Glutamatergic neuron (in vitro differentiated cells): ENCODE measurements at places on chromosomes 12 and 14.

GRCh38 chr14:95763875-95764274, 50.0 kb upstream of the TCL1A start:
- no peaks in the 10 kb centered on the region for H3K36me3 ChIP-seq
- H3K4me1 ChIP-seq, result no peaks in the 10 kb centered on the region

DNA sequence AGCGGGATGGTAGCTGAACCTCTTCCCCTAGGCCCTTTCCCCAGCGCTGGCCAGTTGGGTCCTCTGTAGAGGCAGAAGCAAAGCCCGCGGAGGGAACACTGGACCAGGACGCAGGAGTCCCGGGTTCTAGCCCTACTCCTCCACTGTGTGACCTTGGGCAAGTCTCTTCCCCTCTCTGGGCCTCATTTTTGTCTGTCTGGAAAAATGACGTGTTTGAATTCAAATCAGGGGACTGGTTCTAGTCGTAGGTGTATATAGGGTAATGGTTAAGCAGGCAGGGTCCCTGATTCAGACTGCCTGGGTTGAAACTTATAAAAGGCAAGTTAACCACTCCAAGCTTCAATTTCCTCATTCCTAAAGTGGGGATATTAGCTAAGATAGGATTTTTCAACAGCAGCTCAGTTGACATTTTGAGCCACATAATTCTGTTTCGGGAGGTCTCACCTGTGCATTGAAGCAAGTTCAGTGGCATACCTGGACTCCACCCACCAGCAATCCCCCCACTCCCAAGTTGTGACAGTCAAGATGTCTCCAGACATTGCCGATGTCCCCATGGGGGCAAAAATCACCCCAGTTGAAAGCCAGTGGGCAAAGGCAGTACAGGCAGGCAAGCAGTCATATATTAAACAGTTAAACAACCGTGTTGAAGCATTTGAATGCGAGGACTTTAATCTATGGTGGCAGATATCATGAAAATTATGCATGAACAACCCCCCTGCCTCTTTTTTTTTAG, 899 bp downstream of the TPCN1 start:
- peaks cover 5% of the 10 kb centered on the region for H3K4me1 ChIP-seq
- peak; percentile 24 for DNase-seq
- no peaks in the 10 kb centered on the region for H3K27me3 ChIP-seq
- peak overlapping the region; percentile 90 for H3K4me3 ChIP-seq

DNA sequence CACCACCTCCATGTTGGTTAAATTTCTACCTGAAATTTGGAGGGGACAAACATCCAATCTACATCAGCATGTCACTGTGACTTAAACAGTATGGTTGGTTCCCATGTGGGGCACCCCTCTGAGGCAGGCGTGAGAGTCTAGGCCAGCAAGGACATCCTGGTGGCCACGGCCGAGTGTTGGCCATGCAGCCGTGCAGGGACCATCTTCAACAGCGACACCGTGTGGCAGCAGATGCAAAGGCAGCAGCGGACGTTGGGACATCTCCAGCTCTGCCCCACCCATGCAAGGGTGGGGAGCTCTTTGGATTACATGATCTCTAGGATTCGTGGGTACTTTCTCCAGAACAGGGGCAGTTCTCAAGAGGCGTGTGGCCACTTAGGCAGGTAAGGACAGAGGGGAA, 49.8 kb downstream of the NOC4L start:
- no peak overlapping the region for H3K4me3 ChIP-seq
- H3K36me3 ChIP-seq, result peaks cover 4% of the 10 kb centered on the region
- no peaks in the 10 kb centered on the region for H3K4me1 ChIP-seq
- peaks cover 4% of the 10 kb centered on the region for H3K27me3 ChIP-seq
- H3K27ac ChIP-seq, result no peak overlapping the region

DNA sequence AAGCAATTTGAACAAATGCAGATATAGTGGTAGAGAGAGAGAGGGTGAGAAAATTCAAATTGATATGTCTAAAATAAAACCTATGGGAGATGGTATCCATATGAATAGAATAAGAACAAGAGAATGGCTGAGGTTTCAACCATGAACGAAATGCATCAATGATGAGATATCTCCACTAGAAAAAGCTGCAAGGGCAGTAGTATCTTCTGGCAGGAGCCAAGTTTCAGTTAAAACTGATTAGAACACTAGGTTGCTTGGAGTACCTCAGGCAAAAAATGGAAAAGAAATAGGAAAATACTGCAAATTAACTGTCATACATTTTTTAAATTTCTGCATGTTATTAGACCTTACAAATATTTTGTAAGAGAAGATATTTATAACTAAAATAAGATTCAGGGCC, 151.3 kb downstream of the ANKS1B start:
- no peaks in the 10 kb centered on the region for H3K36me3 ChIP-seq
- H3K27me3 ChIP-seq, result no peaks in the 10 kb centered on the region
- no peak for DNase-seq

GRCh38 chr12:67634303-67634761, 14.2 kb upstream of the DYRK2 start:
- no peak overlapping the region for H3K4me3 ChIP-seq
- DNase-seq, result no peak
- no peaks in the 10 kb centered on the region for H3K27me3 ChIP-seq
- no peaks in the 10 kb centered on the region for H3K4me1 ChIP-seq
- H3K27ac ChIP-seq, result no peak overlapping the region
- H3K36me3 ChIP-seq, result no peaks in the 10 kb centered on the region

DNA sequence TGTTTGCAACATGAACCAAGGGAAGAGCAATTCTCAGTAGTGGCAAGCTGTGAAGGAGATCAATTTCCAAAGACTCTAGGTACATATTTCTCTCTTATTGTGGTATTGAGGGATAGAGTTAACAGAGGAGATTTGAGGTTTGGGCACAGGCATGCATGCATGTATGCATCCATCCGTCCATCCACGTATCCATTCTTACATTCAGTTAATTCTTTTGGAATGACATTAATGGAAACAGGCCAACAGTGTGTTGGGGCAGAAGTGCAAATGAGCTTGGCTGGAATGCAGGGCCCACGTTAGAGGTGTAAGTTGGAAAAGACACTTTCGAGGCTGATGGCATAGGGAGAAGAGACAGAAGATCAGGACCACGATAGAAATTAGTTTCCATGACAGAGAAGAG, 216.9 kb upstream of the PELI2 start:
- H3K27me3 ChIP-seq, result no peaks in the 10 kb centered on the region
- DNase-seq, result no peak
- H3K4me1 ChIP-seq, result no peaks in the 10 kb centered on the region
- no peak overlapping the region for H3K4me3 ChIP-seq
- H3K27ac ChIP-seq, result no peak overlapping the region

DNA sequence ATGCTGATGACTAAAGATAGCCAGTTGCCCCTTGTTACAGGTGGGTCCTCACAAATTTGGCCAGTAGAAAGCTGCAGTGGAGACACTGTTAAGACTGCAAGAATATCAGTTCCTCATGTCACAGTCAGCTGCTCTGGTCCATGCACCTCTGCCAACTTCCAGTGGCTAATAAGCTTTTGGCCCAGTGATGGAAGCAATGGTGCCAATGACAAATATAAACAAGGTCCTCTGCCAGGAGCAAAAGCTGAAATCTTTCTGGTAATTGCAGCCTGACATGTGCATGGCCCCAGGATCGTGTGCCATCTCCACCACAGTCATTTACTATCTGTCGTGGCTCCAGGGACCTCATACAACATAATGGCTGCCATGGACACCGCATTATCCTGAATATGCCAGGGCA, 85.4 kb upstream of the TMEM260 start:
- H3K36me3 ChIP-seq, result no peaks in the 10 kb centered on the region
- peaks cover 7% of the 10 kb centered on the region for H3K4me1 ChIP-seq
- no peak overlapping the region for H3K27ac ChIP-seq
- no peaks in the 10 kb centered on the region for H3K27me3 ChIP-seq
- no peak for DNase-seq

DNA sequence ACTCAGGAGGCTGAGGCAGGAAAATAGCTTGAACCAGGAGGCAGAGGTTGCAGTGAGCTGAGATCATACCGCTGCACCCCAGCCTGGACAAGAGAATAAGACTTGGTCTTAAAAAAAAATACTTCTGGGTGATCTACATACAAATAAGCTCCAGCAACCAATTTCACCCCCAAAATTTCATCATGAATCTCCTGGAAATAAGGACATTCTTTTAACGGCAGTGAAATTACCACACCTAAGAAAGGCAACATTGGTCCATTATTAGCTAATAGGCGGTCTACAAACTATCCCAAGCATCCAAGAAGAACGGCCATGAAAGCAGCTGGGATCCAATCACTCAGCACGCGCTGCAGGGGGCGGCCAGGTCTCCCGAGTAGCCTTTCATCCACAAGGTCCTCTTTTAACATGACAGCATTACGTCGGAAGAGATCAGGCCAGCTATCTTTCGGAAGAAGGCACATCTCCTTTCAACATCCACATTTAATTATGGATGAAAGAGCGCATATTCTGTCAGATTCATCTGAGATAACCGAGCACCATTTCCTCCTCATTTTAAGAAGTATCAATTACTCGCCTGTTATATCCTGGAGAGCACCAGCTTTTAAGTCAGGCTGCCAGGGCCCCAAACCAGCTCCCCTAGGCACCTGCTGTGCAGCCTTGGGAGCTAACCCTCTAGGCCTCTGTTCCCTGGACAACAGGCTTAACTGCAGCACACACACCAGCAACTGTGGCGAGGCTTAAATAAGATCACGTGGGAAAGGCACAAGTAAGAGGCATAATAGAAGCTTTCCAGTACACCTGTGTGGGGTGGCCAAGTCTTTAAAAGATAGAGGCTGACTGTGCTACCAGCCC, 4.2 kb downstream of the SLC15A4 start:
- peaks cover 8% of the 10 kb centered on the region for H3K36me3 ChIP-seq
- H3K27ac ChIP-seq, result no peak overlapping the region
- DNase-seq, result no peak
- peaks cover 11% of the 10 kb centered on the region for H3K4me1 ChIP-seq
- no peak overlapping the region for H3K4me3 ChIP-seq

DNA sequence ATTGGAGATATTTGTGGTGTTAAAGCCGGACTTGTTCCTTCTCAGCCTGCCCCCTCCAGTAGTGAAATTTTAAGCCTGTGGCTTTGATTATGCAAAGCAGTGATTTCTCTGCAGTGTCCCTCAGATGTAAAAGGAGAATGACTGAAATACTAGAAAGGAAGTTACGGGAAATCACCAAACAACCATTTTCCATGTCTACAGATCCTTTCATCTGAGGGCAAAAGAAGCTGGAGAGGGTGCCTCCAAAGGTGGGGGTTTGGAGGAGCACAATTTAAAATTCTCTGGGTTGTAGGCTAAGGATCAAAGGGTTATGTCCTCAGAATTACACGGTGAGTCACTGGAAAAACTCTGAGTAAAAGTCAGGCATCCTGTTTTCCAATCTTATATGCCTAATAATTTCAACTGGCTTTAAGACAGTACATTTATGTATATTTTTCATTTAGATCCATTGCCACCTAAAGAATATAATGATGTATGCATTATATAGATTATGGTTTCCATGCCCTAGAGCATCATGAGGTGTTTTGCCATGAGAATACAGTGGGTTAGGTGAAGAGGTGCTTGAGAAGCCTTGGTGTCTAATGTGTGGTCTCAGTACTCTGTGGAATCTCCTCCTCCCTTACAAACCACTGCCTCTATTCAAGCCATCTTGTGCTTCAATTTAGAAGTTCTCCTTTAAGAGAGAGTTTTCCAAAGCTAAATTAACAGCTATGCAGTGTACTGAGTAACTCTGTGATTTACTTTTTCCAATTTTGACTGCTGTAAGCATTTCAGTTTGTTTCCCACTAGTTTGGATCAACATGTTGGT, 362.1 kb downstream of the RAD51B start:
- DNase-seq, result no peak
- no peak overlapping the region for H3K4me3 ChIP-seq
- H3K36me3 ChIP-seq, result no peaks in the 10 kb centered on the region
- no peak overlapping the region for H3K27ac ChIP-seq
- H3K27me3 ChIP-seq, result peaks cover 1% of the 10 kb centered on the region

DNA sequence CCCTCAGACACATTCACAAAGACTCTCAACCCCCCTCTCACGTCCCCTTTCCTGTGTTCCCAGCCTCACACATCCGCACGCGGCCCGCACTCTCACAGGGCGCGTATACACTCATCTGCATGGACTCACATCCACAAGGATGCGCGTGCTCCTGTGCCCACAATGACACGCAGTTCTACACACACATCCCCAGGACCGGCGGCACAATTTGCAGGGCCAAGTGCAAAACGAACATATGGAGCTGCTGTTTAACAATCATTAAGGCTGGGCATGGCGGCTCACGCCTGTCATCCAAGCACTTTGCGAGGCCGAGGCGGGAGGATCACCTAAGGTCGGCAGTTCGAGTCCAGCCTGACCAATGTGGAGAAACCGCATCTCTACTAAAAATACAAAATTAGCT, 36.4 kb upstream of the EML1 start:
- H3K4me3 ChIP-seq, result no peak overlapping the region
- no peak for DNase-seq
- H3K36me3 ChIP-seq, result no peaks in the 10 kb centered on the region
- H3K27me3 ChIP-seq, result peaks cover 3% of the 10 kb centered on the region
- H3K4me1 ChIP-seq, result peaks cover 12% of the 10 kb centered on the region
- no peak overlapping the region for H3K27ac ChIP-seq

DNA sequence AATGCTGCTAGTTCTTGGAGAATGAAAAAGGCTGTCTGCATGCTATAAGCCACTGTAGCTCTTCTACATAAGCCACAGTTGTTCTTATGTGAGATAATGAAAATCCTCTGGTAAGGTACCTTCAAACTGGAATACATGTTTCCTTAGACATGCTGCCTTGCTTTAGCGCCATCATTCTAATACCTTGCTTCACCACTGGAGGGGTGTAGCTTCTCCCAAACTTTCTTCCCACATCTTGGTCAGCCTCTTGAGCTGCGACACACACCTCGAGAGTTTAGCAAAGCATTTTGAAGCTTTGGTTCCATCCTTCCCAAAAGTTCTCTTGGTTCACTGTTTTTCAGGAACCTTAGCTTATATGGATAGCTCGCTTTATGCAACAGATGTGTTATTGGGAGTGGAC, 69.5 kb downstream of the NKX2-1 start:
- peaks cover 39% of the 10 kb centered on the region for H3K4me1 ChIP-seq
- H3K27me3 ChIP-seq, result peaks cover 8% of the 10 kb centered on the region
- DNase-seq, result no peak
- no peak overlapping the region for H3K27ac ChIP-seq

DNA sequence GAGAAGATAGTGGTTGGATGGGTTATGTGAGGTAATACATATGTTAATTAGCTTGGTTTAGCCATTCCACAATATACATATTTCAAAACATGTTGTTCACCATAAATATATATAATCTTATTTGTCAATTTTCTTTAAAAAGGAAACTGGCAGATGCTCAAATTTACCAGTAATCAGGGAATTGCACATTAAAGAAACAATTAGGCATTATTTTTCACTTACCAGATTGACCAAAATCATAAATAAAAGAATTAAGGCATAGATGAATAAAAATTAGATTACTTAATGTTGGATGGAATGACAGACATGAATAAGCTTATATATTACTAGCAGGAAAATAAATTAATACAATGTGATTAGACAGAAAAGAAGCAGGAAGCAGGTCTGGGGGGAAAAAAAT, 147.2 kb downstream of the PLEKHA5 start:
- no peak overlapping the region for H3K27ac ChIP-seq
- no peak overlapping the region for H3K4me3 ChIP-seq
- peaks cover 3% of the 10 kb centered on the region for H3K4me1 ChIP-seq
- no peak for DNase-seq
- H3K36me3 ChIP-seq, result no peaks in the 10 kb centered on the region
